ENCODE measurements at places on chromosomes 3 and 15.

GRCh38 chr3:111047812-111048435 is 23.7 kb upstream of the NECTIN3 start:
- DNase-seq, result no peak

GRCh38 chr3:189547448-189547847 is 83.7 kb upstream of the TP63 start:
- no peak for DNase-seq

- no peak for DNase-seq
Observed at GRCh38 chr3:106013971-106014370, 145.2 kb upstream of the CBLB start.

DNA sequence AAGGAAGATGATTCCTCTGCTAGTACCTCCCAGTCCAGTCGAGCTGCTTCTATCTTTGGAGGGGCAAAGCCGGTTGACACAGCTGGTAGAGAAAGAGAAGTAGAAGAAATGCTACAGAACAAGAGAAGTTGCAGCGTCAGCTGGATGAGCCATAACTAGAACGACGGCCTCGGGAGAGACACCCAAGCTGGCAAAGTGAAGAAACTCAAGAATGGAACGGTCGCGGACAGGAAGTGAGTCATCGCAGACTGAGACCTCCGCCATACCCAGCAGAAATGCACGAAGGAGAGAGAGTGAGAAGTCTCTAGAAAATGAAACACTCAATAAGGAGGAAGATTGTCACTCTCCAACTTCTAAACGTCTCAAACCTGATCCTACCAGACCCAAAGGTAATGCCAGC is 19.0 kb upstream of the PARP14 start:
- no peak for DNase-seq

DNA sequence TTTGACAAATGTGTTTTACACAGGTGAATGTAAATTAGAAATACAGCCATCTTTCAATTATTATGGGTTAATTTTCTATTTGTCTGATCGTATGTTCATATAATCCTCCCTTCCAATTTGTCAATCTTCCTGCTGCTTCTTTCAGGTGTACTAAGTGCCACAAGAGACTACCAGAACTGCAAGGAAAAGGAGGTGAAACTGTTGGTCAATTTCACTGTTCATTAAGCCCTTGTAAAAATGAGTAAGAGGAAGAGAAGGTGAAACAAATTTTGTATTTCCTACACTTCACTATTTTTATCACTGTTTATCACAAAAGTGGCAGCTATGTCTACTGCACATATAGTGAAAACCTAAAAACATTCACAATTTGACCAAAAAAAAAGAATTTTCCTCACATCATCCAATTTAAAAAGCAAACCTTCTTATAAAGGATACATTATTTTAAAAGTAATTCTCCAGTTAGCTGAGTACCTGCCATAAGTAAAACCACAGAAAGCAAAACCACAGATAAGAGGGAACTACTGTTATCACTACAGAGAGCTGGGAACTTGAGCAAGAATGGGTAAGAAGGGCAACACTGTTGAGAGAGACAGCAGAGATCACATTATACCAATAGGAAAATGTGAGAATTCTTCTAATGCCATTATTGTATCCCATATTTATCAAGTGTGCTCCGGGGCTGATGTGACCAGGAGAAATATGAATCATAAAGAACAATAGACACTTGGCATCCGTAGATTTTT is 163.0 kb downstream of the TBC1D5 start:
- no peak for DNase-seq

DNA sequence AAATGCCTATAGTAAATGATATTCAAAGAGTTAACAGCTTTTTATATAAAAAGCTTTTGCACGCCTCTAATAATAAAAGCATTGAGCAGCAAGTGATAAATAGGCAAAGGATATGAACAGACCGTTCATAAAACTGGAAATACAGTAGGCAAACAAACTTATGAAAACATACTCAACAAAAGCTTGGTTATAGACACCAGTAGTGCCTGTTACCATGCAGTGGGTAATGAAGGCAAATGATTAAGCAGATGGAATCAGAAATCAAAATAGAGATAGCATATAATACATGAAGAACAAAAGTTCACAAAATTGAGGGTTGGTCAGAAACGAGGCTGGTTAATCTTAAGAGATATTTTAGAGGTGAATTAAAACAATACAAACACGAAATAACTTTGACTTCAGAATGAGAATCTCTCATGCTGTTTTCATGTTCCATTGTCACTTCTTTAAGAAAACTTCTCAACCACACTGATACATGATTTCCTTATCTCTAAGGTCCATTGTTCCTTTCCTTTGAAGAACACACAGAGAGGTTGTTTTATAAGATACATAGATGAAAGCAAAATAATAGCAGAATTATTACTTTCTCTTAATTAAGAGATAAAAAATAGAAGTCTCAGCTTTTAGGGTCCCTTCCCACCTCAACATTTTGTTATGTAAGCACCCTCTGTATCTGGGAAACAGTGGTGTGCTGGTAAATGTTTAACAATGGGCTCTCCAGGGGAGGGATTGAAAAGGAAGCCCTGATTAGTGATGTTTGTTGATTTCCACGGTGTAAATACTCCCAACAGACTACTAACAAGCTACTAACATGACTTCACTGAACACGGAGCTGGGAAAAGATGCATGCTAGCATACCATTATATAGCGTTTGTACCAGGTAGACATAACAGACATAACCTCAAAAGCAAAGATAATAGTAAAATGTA is 12.6 kb downstream of the RASGRP1 start:
- DNase-seq, result no peak

DNA sequence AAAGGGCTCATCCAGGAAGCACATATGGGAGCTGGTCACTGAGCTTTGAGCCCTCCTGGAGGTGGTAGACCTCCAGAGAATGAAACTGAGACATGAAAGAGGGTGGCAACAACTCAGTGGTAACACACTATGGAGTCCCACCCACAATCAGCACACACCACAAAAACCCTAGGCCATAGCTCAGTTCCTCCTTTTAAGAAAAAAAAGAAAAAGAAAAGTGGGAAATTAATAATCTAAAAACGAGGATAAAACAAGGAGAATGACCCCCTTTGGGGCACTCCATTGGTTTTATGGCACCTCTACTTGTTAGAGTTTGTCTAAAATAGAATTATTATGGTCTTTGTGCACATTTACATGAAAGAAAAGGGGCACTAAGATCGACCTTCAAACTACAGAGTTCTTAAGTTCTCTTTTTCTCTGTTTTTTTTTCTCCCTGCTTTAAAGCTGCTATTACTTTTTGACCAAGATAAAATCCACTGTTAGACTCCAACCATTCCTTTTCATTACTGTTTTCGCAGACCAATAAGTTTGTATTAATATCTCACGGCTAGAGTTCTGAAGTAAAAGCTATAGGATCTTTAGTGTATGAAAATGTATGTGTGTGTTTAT is 40.2 kb upstream of the ZBTB20 start:
- DNase-seq, result no peak

DNA sequence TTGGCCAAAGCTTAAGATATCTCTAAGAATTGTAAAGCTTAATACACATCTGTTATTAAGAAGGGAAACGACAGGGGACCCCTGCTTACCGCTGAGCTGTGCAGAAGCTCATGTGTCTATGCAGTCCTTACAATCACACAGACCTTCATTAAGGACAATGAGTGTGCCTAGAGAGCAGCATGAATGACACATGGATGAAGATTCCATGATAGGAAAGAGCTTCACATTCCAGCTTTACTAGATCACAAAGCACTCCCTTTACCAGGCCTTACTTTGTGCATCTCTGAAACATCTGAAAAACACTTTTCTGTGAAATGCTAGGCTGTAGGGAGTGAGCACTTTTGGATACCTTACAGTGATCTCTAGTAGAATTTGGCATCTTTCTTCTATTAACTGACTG is 32.0 kb downstream of the RNF168 start:
- no peak for DNase-seq

- DNase-seq, result no peak
Observed at GRCh38 chr3:109137761-109138160, 1.2 kb downstream of the C3orf85 start.

DNA sequence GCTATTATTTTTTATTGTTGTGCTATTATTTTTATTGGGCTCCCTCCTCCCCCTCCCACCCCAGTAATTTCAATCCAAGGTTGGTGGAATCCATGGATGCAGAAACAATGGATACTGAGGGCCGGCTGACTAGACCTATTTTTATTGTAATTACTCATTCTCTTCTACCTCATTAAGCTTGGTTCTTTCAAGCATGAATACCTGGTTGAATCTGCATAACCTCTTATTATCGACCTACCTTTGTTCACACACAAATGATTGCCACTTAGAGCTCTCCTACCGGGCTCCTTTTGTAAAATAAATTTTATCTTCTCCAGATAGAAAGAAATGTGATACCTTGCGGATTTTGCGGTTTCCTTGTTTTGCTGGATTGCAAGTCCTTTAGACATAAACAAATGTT is 31.6 kb downstream of the BTD start:
- DNase-seq, result no peak

GRCh38 chr3:120180731-120181412 is 86.6 kb upstream of the GSK3B start:
- DNase-seq, result no peak

- no peak for DNase-seq
Observed at GRCh38 chr3:122969585-122970469, 57.7 kb downstream of the SEMA5B start.

DNA sequence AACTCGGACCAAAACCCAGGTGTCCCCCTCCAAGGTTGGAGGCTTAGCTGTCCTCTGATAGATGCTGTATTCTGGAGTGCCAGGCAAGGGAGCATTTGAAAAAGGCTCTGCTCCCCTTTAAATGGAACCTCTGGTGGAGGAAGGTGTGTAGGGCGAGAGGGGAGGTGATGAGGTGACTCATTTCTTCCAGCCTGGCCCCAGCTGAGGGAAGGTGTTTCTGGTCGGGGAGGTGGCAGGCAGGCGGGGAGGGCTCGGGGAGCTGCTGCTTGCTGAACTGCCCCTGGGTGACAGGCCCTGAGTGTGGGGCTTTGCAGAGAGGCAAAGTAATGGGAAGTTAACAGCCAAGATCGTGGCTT is 18.8 kb downstream of the PSTPIP1 start:
- DNase-seq, result peak; percentile 82

DNA sequence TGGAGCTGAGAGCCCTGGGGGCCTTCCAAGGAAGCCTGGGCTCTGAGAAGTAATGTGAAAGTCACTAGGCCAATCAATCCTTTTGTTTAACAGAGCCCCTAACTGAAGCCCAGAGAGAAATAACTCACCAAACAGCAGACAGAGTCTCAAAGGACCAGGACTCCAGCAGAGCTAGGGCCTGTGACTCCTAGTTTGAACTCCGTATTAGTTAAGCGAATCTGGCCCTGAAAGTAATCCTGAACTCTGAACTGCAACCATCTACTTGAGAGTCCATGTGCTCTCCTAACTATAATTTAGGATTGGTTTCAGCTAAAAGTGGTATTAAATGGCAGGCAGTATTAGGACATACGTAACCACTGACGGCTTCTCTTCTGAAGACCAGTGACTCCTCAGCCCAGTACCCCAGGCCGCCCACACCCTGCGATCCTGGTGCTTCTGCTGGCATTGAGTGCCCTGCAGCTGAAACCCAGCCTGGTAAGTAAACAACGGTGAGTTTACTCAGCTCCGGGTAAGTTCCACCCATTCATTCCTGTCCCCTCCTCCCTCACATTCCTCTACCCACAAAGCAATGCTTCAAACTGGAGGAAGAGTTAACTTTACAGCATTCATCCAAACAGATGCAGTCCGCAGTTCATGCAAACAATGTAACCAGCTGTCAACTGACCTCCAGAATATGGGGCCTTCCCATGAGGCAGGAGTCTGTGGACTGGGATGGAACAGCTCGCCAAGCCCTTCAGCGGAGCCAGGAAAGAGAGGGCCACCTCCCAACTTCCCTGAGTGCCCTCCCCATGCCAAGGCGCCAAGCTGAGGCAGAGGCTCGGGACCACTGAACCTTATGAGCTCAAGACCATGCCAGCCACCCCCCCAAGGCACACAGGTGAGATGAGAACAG is 7.3 kb downstream of the MYO5C start:
- DNase-seq, result no peak
